ENCODE measurements at places on chromosomes 12 and 14.

DNA sequence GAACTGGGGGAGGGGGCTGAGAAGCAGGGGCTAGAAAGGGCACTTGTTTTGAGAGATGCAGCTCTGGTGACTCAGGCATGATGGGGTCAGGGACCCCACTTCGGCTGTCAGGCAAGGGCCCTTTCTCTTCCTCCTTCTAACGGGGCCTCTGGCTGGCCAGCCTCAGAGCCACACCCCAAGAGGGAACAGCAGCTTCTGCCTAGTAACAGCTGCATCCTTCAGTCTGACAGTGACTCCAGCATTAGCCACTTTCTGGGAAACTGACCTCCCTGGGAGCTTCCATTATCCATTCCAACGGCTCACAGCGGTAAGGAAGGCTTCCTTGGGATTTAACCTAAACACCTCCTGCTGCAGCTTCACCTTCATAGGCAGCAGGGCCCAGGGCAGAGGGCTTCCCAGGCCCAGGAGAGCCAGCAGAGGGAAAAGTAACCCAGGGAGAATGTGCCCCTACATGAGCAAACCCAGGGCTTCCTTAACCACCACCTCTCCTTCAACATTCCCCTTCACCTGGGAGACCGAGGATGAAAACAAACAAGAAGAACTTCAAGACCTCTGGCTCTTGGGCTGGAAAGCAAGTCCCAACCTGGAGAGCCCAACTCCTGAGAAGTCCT, 2.7 kb downstream of the NCKAP5L start:
- DNase-seq, result no peak

DNA sequence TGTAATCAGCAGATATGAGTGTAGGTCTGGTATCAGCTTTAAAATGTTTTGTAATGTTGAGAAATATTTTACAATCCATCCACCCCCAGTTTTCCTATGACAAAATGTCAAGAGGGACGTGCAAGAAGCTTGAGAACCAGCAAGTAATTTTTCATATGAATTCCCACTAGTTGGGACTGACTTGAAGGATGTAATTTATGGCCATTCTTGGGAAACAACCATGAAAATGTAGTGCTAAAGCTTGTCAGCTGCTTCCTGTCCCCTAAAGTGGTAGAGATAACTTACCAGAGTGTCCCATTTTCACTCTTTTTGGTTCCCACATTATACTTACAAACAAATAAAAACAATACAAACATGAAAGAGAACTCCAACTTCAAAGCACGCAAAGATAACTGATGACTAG, 63.9 kb downstream of the RERG start:
- DNase-seq, result no peak

DNA sequence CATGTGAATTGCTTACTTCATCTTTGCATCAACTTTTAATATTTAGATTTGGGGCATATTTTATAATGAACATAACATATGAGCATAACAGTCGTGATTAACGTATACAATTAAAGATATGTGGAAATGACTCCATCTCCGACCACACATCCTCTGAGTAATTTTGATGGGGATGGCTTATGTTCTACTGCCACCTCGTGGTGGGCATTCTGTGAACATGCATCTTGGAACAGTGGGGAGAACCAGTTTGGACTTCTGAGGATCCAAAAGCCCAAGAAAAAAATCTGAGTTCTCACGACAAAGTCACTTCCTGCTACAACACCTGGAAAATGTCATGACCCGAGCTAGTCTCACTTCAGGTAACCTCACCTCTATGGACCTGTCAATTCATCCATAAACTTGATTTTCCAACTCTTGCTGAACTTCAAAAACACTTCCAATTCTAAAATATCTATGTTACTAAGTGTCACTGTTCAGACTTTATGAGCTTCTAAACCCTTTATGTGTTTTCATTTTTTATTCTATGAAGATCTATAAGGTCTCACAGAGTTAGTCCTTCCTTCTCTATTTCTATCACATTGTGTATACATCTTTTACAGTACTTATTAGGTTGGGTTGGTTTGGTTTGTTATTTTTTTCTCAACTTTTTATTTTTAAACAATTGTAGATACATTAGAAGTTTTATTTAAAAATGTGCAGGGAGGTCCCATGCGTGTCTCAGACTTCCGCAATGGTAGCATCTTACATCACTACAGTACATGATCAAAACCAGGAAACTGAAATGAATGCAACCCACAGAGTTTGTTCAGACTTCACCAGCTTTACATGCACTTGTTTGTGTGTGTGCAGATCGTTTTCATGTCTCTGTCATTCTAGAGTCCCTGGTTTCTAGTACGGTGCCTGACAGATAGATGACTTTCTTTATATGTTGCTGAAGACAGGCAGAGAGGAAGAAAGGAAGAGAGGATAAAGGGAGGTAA, 38.2 kb upstream of the STAB2 start:
- DNase-seq, result no peak

DNA sequence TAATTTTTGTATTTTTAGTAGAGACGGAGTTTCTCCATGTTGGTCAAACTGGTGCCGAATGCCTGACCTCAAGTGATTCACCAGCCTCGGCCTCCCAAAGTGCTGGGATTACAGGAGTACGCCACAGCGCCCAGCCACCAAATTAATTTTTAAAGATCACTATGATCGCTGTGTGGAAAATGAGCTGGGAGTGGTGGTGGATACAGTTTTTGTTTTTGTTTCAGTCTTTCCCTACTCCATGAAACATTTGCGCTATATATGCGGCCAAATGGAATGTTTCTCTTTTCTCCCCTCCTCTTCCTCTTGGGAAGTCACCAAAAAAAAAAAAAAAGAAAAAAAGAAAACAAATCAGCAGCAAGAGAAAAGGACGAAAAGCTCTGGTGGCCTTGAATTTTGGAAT, 20.8 kb upstream of the P2RX4 start:
- DNase-seq, result no peak

DNA sequence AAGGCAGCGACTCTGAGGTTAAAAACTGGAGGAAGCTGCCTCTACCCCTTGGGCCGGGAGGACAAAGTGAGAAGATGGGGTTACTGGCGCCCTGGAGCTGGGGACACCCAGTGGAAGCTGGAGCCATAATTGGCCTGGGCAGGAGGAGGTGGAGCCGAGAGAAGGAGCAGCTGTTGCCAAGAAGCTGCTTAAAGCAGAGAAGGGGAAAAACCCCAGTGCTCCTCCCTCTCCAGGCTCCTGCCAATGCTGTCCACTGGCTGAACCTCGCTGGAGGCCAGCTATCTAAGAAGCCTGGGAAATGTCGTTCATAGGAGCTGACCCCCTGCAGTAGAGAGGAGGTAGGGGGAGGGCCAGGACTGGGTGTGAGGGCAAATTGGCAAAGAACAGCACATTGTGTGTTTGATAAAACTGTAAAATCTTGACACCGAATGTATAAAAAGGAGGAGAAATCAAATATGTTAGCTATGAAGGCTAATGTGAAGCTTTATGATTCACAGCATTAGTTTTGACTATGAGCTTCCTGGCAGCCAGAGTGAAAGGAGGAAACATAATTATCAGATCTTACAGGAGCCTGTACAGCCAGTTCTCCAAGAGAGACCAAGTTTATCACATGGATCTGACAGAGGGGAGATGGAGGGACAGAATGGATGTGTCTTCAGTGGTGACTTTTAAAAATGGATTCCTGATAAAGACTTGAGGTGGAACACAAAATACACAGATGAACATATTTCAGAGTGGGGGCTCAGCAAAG, 9.5 kb downstream of the HHIPL1 start:
- no peak for DNase-seq

- no peak for DNase-seq
Measured at GRCh38 chr14:62006116-62006731, 244.0 kb downstream of the SNAPC1 start.

DNA sequence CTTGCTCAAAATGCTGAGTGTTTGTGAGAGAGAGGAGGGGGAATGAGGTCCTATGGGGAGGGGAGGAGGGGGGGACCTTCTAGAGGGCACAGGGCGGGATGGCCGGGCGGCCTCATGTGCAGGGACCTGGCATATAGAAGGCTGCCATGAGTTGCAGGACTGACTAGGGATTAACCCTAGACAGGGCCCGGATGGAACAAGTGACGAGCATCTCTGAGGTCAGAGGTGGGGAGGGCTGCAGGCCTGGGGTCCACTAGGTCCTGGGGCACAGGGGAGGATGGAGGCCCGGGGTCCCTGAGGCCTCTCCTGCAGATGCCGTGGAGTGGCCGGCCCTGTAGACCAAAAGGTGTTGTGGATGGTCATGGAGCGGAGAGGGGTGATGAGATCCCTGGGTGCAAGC, 104.0 kb upstream of the EIF5 start:
- no peak for DNase-seq

DNA sequence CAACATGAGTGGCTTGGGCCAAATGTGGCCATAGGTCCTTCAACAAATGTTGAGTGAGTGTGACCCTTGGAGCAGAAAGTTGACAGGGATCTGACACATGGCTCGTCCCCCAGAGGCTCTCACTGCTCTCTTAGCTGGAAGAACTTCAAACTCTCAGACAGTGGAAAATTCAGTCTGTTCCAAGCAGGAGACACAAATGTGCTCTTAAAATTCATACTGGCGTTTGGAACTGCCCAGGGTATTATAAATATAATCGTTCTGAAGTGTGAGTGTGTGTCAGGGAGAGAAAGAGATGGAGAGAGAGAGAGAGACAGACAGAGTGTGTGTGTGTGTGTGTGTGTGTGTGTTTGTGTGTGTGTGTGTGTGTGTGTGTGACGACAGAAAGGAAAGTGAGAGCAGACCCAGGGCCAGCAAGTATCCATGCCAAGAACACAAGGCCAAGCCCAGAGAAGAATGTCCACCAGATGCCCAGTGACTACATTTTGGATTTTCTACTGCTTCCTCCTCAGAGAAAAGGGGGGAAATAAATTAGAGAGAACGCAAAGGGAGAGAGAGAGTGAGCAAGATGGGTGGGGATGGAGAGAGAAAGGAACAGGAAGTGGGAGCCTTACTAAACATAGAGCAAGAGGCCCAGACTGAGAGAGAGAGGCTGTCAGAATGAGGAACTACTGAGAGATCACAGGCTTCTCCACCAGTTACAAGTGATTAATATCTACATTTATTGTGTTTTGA, 193.6 kb upstream of the NUDT4 start:
- no peak for DNase-seq

DNA sequence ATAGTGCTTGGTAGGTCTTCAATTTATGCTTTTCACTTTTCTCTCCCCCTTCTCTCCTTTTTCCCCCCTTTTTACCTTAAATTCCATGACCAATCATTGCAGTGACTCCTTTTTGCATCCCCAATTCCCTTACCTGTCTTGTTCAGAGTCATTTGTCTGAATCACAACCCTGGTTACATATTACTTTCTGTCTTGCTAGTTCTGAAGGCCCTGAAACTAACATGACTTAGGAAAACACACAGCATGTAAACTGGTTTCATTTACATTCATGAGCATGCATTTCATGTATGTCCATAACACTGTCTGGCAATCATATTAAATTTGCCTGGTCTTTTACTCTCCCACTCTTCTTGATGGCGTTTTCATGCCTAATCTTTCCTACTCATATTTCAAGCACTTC, 20.3 kb upstream of the FOXG1 start:
- DNase-seq, result no peak

DNA sequence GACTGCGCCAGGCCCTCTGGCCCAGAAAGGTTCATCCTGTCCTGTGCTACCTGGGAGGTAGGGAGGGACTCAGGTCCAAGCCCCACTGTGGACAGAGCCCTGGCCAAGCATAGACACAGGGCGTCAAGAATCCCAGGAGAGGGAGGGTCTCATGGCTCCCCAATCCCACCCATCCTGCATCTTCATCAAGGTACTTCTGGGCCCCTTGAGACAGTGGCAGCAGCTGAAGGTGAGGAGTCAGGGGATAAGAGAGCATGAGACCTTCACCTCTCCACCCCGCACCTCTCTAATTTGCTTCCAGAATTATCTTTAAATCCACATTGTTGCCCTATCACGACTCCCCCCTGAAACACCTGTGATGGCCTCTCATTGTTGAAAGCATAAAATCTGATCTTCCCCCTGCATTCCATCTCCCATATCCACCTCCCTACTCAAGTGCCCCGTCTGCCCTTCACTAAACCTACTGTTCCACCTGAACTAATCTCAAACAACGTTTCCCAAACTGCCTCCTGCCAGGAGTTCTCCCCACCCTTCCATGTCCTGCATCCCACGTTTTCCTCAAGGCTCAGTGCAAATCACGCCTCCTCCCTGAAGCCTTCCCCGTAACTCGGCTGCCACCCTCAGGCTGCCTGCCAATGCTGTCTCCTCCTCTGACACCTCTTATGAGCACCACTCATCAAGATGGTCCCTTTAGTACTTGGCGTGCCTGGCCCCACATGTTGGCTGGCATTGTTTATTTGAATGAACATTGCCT, 27.1 kb downstream of the KRT18 start:
- DNase-seq, result no peak

DNA sequence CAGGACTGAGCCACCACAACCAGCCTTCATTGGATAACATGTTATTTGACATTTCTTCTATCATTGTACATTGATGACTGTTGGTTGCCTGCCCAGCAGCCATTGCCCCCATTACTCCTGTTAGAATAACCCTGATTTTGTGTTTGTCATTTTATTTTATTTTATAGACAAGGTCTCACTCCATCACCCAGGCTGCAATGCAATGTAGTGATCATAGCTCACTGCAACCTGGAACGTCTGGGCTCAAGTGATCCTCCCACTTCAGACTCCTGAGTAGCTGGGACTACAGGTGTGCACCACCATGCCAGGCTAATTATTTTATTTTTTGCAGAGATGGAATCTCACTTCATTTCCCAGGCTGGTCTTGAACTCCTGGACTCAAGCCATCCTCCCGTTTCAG, 33.2 kb upstream of the LTA4H start:
- DNase-seq, result no peak

- DNase-seq, result no peak
Measured at GRCh38 chr12:88865537-88865936, 285.3 kb upstream of the KITLG start.

DNA sequence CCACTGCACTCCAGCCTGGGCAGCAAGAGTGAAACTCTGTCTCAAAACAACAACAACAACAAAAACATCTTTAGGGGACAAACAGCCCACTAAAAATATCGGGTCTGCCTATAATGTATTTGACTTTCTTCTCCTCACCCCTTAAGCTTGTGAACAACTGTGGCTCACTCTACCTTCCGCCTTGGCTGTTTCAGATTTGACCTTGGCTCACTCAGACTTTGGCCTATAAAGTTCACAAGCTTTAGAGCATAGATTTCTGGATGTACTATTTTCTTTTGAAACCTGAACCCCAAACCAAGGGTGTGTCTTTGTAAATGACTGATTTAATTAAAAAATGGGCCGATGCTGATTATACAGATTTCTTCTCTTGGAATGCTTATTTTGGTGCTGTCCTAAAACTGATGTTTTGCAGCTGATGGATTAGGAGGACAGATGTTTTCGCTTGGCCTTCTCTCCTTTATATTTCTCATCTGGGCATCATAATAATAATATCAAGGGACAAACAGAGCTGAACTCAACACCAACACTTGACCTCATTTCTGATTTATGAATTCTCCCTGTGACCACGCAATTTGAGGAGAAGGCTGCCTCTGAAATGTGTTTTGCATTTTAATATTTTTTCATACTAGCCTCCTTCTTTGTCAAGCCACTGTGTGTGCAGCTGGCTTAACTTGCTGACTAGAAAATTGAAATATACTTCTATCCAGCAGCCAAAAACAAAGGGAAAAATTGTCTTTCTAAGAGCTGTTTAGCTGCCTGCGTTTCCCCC, 40.2 kb upstream of the RASSF3 start:
- DNase-seq, result no peak

- DNase-seq, result no peak
Measured at GRCh38 chr14:96081767-96082400, 42.7 kb downstream of the C14orf132 start.

GRCh38 chr12:91579516-91580263, 397.1 kb upstream of the DCN start:
- DNase-seq, result no peak

GRCh38 chr12:13661005-13661887, 320.2 kb downstream of the GRIN2B start:
- no peak for DNase-seq

- no peak for DNase-seq
Measured at GRCh38 chr14:64109819-64110554, 184.2 kb downstream of the ESR2 start.
